Activated CD4-positive, alpha-beta memory T cell treated with anti-CD3 and anti-CD28 coated beads, Interleukin-2, amount 10 ng/mL, durations not matched to agents 7 days and 5 days (primary cell): ENCODE measurements at places on chromosomes 11 and 22. TPM values are rescaled to one million over a fixed set of nuclear protein-coding genes. Genes with fewer than 3 reads are reported as not detected.

Gene WBP2NL
- total RNA-seq, result 2.0 TPM

Gene C11orf21
- total RNA-seq, result 66.0 TPM

Gene SPINDOC
- total RNA-seq, result 33.2 TPM

- DNase-seq, result no peak
Measured at GRCh38 chr11:80031014-80031600, 590.3 kb upstream of the TENM4 start.

GRCh38 chr11:121352251-121352891 is 59.8 kb downstream of the SC5D start:
- DNase-seq, result no peak

DNA sequence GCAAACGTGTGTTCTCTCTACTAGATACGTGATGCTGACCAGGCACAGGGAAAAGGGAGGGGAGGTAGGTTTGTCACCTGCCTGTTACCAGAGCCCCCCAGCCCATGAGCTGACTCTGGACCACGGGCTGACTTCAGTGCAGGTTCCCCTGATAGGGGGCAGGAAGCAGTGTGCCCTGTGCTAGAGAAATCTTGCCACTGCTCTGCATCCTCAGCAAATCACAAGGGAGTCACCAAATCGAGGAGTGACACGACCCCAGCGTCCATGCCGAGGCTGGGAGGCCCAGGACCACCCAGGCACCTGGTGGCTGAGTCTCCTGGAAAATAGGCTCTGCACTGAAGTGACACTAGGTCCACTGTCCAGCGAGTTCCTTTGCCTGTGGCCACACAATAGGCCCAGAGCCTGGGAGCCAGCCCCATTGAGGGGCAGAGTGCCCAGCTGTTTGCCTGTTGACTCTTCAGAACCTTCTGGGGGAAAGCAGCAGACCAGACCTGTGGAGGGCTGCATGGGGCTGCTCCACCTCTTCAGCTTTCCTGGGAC is 99.3 kb downstream of the CTTN start:
- DNase-seq, result no peak
